Effector memory CD4-positive, alpha-beta T cell (primary cell): ENCODE measurements at places on chromosomes 2 and 18.

- H3K4me3 ChIP-seq: no peak overlapping the region
- H3K27ac ChIP-seq: no peak overlapping the region
- H3K36me3 ChIP-seq: no peaks in the 10 kb centered on the region
- H3K27me3 ChIP-seq: no peaks in the 10 kb centered on the region
- H3K4me1 ChIP-seq: peaks cover 30% of the 10 kb centered on the region
Observed at GRCh38 chr2:240629968-240630770, 4.9 kb downstream of the GPR35 start.

GRCh38 chr2:58574873-58575272, 333.7 kb upstream of the FANCL start:
- no peaks in the 10 kb centered on the region for H3K4me1 ChIP-seq
- no peaks in the 10 kb centered on the region for H3K27me3 ChIP-seq
- no peaks in the 10 kb centered on the region for H3K36me3 ChIP-seq

DNA sequence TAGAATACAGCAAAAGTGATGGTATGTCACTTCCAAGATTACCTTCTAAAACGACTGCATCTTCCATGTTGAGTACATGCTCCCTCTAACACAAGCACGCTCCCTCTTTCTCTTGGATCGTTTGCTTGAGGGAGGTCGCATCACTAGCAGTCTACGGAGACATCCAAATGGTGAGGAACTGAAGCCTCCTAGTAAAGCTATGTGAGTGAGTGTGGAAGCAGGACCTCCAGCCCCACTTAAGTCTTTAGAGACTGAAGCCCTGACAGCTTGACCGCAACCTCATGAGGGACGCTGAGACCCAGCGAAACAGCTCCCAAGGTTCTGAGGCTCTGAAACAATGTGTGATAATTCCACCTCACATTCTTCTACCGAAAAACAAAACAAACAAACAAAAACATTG, 486.7 kb upstream of the GCFC2 start:
- H3K27ac ChIP-seq: no peak overlapping the region
- H3K4me1 ChIP-seq: no peaks in the 10 kb centered on the region
- H3K36me3 ChIP-seq: no peaks in the 10 kb centered on the region
- DNase-seq: no peak
- H3K27me3 ChIP-seq: no peaks in the 10 kb centered on the region

GRCh38 chr2:163934131-163934530, 198.3 kb upstream of the FIGN start:
- H3K27ac ChIP-seq: no peak overlapping the region
- H3K4me3 ChIP-seq: no peak overlapping the region
- H3K36me3 ChIP-seq: no peaks in the 10 kb centered on the region
- DNase-seq: no peak

- H3K36me3 ChIP-seq: no peaks in the 10 kb centered on the region
- no peak for DNase-seq
- no peaks in the 10 kb centered on the region for H3K27me3 ChIP-seq
- no peak overlapping the region for H3K27ac ChIP-seq
Observed at GRCh38 chr2:28395334-28396061, 2.8 kb downstream of the FOSL2 start.

DNA sequence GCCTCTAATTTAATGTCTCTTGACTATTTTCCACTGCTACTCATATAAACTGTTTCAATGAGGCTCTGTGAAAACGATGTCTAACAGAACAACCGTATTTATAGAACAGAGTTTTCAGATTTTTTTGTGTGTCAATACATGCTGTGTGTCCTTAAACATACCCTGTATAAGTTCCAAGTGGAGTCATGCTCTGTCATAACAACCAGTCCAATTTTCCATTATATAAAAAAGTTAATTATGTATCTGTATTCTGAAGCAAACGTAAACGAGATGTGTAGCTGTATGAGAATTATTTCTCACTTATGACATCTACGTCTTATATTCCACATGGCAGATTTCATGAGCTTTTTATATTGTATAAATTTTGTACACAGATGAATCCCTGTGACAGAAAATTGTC, 13.9 kb upstream of the GULP1 start:
- H3K4me1 ChIP-seq: no peaks in the 10 kb centered on the region
- no peaks in the 10 kb centered on the region for H3K27me3 ChIP-seq
- no peak overlapping the region for H3K4me3 ChIP-seq
- no peak overlapping the region for H3K27ac ChIP-seq

- no peaks in the 10 kb centered on the region for H3K27me3 ChIP-seq
- H3K27ac ChIP-seq: no peak overlapping the region
- no peak for DNase-seq
- H3K4me1 ChIP-seq: no peaks in the 10 kb centered on the region
Observed at GRCh38 chr2:100275200-100275589, 47.1 kb downstream of the LONRF2 start.

- no peak for DNase-seq
- H3K27me3 ChIP-seq: no peaks in the 10 kb centered on the region
- no peak overlapping the region for H3K27ac ChIP-seq
Observed at GRCh38 chr2:8648441-8649213, 33.2 kb upstream of the ID2 start.

DNA sequence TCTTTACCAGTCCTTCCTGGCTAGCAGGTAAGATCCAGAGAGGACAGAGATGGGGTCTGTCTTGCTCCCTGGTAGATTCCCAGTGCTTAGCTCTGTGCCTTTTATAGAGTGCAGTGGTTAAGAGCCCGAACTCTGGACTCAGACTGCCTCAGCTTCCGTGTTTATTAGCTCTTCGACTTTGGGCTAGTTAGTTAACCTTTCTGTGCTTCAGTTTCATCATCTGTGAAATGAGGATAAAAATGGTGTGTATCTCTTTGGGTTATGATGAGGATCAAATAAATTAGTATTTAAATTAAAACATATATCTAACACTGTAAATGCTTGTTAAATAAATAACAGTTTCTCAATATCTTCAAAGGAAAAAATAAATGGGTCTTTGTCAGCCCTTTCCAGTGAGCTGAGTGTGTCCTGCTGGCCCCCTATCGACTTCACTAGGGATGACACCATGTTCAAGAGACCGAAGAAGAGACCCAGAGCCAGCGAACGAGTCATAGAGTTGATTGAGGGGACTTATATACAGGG, 38.2 kb downstream of the CERS6 start:
- no peak overlapping the region for H3K27ac ChIP-seq
- H3K36me3 ChIP-seq: no peaks in the 10 kb centered on the region
- DNase-seq: no peak

DNA sequence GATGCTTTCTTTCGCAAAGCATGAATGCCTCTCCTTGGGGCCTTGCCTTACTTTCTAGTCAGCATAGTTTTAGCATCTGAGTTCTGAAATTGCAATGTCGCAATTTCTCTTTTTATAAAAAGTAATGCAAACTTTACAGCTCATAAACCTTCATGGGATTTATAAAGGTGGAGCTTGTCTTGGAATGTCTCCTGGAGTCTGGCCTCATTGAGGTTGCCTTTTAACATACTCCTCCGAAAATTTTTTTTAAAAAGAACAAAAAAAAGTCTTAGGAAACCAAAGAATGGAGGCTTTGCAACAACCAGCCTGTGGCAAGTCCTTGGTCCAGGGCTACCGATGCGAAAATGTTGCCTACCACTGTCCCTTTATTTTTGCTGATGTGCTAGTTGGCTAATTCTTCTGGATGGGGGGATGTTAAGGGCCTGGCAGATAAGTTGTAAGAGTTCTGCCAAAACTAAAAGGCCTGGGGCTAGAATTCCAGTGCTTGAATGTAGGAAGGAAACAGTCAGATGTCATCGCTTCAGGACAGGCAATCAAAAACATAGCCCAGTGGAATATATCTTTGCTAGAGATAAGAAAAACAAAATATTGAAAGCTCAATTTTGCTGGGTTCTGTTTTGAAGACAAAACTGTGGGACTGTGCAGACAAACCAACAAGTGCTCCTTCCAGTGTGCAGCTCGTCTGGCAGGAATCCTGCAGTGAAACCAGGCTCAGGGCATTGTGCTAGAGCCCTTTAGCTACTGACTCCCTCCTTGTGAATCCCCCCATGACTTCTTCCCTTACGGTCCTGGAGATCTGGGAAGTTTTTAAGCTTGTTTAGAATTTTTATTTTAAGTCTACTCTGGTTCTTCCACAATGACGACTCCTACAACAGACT, 213.0 kb downstream of the PIEZO2 start:
- H3K27me3 ChIP-seq: no peaks in the 10 kb centered on the region
- no peak overlapping the region for H3K4me3 ChIP-seq
- no peak for DNase-seq

DNA sequence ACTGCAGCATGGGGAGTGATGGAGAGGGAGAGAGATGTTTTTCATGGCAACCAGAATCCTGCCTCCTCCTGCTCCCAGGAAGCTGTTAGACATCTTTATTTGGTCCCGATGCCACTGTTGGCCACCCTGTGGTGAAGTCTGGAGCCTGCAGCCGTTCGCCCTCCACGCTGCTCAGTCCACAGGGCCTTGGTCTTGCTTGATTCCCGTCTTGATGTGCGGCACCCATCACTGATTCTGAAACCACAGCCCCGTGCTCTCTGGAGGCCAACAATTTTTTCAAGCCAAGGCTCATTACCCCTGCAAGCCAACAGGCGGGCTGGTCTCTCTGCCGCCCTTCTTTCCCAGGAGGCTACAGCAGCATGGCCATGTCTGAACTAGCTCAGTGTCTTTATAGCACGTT, 24.5 kb downstream of the SIGLEC15 start:
- no peak overlapping the region for H3K4me3 ChIP-seq
- DNase-seq: no peak
- no peaks in the 10 kb centered on the region for H3K4me1 ChIP-seq
- H3K27me3 ChIP-seq: no peaks in the 10 kb centered on the region
- peaks cover 40% of the 10 kb centered on the region for H3K36me3 ChIP-seq

- no peak overlapping the region for H3K4me3 ChIP-seq
- no peaks in the 10 kb centered on the region for H3K27me3 ChIP-seq
- no peaks in the 10 kb centered on the region for H3K36me3 ChIP-seq
- no peak overlapping the region for H3K27ac ChIP-seq
Observed at GRCh38 chr2:128797937-128798336, 479.3 kb upstream of the HS6ST1 start.

DNA sequence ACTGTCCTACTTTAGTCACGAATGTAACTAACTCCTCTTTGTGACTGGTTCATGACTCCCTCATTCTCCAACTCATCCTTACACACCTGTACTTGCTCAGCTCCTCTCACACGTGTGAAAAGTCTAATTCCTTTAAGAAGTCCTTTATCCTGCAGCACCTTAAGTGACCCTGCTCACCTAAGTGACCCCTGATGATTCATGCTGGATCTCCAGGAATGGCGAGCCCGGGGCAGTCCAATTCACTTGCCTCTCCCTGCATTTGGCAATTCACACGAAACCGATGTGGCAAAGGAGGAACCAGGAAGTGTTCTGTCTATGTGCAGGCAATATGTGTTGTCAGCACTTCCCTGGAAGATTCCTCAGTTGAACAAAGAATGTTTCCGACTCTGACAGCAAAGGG, 189.8 kb upstream of the NABP1 start:
- H3K27ac ChIP-seq: no peak overlapping the region
- no peak overlapping the region for H3K4me3 ChIP-seq
- H3K4me1 ChIP-seq: no peaks in the 10 kb centered on the region
- DNase-seq: no peak

GRCh38 chr2:37335604-37336003, 8.8 kb upstream of the QPCT start:
- DNase-seq: no peak
- no peaks in the 10 kb centered on the region for H3K4me1 ChIP-seq
- no peak overlapping the region for H3K27ac ChIP-seq
- H3K27me3 ChIP-seq: no peaks in the 10 kb centered on the region
- no peak overlapping the region for H3K4me3 ChIP-seq

DNA sequence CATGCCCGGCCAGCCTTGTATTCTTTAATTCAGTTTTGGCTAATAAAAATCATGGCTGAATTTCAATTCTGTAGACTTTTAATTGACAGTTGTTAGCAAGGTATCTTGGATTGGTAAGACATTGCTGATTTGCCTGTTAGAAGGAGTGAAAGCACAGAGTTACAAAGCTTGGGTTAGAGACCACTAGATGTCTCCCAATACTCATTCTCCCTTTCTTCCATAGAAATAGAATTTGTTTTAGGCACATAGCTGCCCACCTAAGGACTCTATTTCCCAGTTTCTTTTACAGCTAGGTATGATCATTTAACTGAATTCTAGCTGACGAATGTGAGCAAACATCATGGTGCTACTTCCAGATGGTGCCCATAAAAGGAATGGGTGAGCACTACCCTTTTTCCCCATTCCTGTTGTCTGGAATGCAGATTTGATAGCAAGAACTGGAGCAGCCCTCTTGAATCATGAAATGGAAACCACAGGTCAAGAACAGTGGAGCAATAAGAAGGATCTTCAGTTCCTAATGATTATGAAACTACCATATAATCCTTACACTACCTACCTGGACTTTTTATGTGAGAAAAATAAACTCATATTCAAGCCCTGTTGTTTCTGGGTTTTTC, 17.5 kb downstream of the PECR start:
- H3K4me3 ChIP-seq: no peak overlapping the region
- no peak overlapping the region for H3K27ac ChIP-seq
- DNase-seq: no peak
- no peaks in the 10 kb centered on the region for H3K4me1 ChIP-seq
- peaks cover 10% of the 10 kb centered on the region for H3K36me3 ChIP-seq

DNA sequence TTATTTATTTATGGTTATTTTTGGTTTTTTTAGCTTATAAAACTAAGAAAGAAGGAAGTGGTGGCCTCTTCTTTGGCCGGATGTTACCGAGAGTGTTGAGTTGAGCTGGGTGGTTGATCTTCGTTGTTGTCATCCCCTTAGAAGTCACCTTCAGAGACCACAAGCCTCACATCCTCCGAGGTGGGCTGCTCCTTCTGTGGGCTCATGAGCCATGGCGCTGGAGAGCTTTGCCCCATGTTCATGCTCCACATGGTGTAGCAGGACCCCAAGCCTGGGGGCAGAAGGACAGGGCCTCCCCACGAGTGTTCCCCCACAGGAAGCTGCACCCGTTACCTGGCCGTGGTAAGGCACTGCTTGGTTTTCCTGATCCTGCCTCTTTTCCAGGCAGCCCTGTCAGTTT, 23.4 kb downstream of the SNTG2 start:
- no peak for DNase-seq
- peaks cover 3% of the 10 kb centered on the region for H3K4me1 ChIP-seq
- H3K36me3 ChIP-seq: no peaks in the 10 kb centered on the region
- H3K27me3 ChIP-seq: no peaks in the 10 kb centered on the region

- no peak for DNase-seq
- H3K27me3 ChIP-seq: no peaks in the 10 kb centered on the region
- no peaks in the 10 kb centered on the region for H3K4me1 ChIP-seq
Observed at GRCh38 chr2:163801486-163801885, 65.7 kb upstream of the FIGN start.

- no peaks in the 10 kb centered on the region for H3K36me3 ChIP-seq
- H3K4me1 ChIP-seq: no peaks in the 10 kb centered on the region
- H3K4me3 ChIP-seq: no peak overlapping the region
- no peak overlapping the region for H3K27ac ChIP-seq
- DNase-seq: no peak
Observed at GRCh38 chr18:76476665-76477561, 18.1 kb downstream of the ZNF516 start.

DNA sequence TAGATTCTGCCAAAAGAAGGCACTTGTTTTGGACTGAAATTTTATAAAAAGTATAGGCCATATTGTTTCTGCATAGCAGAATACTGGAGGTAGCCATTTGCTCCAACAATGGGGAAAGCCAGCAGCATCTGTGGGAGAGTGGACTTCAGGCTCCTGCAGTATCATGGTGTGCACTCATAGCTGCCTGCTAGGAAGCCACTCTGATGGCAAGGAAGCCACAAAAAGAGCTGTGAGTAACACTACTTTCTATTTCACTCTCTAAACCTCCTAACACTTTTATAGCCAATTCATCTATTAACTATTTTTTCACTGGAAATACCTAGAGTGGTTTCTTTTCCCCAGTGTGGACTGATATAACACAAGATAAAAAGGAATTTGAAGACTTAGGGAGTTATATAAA, 144.4 kb upstream of the KCNJ3 start:
- H3K27ac ChIP-seq: no peak overlapping the region
- no peaks in the 10 kb centered on the region for H3K27me3 ChIP-seq
- H3K4me3 ChIP-seq: no peak overlapping the region
- DNase-seq: no peak
- H3K36me3 ChIP-seq: no peaks in the 10 kb centered on the region
